Stimulated activated CD8-positive, alpha-beta memory T cell treated with anti-CD3 and anti-CD28 coated beads, Interleukin-4, amount 100 ng/mL, for 1 hour (primary cell): ENCODE measurements at places on chromosomes 5 and 9.

- no peak for DNase-seq
Measured at GRCh38 chr5:36777105-36777757, 99.3 kb upstream of the NIPBL start.

GRCh38 chr9:127697575-127697974 is 9.2 kb upstream of the CFAP157 start:
- DNase-seq: no peak

GRCh38 chr9:72997387-72997995 is 44.6 kb upstream of the ALDH1A1 start:
- no peak for DNase-seq

- no peak for DNase-seq
Measured at GRCh38 chr5:147339313-147339712, 104.5 kb downstream of the STK32A start.

DNA sequence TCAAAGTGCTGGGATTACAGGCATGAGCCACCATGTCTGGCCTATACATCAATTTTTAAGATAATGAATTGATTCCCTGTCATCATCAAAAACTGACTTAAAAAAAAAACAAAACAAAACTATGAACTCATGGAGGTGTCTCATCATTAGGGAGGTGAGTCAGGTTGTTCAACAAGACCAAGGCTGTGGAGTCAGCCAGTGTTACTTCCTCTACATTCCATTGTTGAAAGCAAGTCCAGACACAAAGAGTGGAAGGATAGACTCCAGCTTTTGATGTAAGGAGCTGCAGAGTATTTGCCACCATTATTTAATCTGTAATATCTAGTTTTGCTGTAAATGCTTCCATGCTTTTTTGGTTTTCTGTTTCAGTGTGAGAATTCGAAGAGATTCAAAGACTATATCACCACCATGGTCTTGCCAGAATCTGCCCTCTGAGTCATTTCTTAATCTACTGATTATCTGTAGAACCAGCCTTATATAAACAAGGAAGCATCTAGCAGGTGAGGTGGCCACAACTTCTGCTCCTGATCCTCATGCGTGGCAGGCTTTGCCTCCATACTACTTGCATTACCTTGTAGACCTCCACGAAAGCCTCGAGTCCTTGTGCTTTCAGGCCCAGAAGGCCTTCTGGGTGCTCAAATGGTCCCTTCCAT is 156.1 kb downstream of the FGF1 start:
- no peak for DNase-seq

DNA sequence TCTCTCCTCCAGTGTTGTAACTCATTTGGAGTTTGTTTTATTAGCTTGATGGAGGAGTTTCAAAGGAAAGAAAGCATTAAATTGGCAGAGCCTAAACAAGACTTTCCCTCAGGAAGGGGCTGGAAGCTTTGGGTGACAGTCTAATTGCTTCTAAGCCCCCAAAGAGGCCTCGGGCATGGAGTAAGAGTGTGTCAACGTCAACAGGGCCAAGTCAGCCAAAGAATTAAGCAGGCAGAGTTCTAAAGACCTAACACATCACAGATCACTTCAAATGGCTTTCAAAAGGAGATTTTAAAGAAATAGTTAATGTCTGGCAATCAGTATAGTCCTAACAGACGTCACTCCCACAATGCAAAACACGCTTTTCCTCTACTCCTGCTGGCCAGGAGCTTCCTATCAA is 234.5 kb downstream of the EFNA5 start:
- no peak for DNase-seq

DNA sequence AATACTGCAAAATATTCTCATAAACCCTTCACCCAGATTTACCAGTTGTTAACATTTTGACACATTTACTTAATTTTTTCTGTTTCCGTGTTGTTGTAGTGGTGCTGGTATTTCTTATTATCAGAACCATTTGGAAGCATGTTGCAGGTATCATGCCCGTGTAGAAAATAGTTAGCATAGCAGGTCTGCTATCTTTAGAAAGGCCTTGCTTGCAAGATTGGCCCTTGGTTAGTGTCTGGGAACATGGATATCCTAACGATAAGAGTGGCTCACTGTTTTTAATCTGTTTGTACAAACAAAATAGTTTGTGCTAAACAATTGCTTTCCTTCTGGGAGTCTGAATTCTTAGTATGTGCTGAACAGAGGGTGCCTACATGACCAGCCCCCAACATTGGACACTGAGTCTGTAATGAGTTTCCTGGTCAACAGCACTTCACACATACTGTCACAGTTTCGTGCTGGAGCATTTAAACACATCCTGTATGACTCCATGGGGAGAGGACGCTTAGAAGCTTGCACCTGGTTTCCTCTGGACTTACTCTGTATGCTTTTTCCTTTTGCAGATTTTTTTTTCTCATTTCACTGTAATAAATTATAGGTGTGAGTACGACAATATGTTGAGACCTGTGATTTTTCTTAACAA is 66.9 kb downstream of the MAN2A1 start:
- no peak for DNase-seq

DNA sequence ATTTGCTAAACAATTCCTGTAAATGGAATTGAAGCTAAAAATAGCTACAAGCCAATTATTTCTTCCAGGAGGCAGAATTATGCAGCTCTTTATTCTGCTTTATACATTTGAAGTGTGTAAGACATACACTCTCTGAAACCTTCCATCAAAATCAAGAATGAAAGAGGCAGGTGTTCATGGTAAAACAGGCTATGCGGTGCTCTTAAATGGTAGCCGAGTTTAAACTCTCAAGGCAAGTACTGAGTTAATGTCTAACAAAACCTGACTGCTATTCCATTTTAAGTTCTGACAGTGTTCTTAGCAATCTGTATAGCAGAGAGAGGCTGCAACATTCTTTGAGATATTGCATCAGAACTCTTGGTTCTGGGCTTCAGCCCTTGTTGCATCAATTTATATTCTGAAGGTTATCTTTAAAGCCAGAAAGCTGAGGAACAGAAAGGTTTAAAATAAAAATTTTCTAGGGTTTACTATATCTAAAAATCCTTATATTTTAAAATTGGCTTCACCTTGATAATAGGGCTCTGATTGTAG is 248.3 kb upstream of the CCNG1 start:
- DNase-seq: no peak

DNA sequence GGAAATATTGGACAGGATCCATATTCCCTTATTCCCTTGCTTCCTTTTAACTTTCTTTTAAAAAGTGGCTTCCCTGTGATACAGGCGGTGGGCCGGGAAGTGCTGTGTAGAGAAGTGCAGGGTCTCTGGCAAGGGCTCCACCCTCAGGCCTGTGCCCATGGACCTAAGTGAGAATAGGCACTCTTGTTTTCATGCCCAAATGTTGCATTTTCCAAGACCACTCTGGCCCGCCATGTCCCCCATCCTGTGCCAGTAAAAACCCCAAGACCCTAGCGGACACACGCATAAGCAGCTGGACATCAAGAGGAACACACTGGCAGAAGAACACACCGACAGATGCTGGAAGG is 193.4 kb downstream of the FBXL7 start:
- DNase-seq: no peak

DNA sequence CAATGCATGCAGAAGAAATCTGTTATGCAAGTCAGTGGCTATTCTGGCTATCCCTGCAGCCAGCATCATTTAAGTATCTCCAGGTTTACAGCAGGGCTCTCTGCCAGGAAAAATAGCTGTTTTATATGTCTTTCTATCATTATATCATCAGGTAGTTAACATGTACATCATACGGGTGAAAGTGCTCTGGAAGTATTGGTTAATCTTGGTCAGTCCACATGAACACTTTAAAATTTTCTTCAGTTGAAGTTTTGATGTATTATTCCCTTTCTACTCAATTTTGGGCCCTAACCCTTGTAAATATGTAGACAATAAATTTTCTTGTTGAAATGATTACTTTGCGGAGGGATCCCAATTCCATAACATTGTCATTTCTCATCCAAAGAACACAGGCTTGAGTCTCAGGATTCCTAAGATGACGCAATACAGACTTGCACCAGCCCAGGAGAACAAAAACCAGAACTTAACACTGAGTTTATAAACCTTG is 67.5 kb downstream of the SEMA6A start:
- no peak for DNase-seq

DNA sequence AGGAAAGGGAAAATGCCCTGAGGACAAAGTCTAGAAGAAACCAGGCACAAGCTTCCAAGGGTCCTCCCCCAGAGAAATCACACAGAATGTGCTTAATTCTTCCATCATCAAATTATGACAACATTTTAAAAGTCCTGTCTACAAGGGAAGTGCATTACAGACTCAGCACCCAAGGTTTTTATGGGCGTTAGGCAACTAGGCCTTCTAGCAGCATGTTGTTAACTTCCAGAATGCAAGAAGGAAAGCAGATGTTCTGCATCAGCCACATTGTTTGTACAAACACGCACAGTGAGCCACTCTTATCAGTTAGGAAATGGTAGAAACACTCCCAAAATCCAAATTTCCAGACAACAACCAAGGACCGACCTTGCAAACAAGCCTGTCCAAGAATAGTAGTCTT is 26.5 kb downstream of the SMC5 start:
- DNase-seq: no peak

DNA sequence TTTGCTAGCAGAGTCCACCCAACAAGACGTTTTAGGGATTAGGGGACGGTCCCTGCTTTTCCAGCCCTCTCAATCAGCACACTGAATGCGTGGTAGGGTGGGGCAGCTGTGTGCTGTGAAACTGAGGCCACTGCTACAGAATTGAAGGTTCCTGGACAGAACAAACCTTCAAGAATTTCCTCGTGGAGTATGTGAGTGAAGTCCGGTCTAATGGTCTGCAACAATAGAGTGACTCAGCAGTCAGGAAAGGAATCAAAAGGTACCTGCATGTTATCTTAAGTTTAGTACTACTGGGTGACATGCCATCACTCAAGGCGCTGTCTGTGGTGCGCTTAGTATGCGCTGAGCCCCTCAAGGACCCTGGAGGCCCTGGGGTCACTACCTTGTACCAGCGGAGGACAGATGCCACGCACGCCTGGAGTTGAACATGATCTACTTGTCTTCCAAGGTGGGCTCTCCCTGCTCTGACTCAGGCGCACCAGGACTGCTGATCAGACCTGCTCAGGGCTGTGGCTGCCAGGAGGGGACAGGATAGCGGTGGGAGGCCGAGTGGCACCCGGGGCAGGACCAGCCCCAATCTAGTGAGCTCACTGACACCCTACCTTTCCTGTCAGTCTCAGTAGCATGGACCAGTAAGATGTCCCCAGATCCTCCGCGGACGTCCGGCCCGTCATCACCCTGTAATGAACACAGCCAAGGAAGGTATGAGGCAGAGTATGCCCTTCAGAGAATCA is 50.5 kb downstream of the PRRT1B start:
- DNase-seq: no peak

DNA sequence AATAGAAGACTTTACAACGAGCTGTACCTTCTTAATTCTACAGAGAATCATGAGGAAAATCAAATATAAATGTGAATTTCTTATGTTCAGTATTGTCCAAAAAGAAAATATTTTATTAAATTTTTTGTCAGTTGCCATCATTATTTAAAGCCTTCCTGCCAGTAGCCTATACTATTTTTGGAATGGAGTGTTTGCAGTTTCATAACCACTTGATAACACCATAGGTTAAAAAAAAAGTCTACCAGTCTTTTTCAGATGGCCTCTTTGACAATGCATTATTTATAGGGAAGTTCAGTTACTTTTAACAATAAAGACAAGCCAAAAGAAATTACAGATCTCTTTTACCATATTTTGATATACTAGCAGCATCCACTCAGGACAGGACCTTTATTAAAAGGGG is 80.3 kb upstream of the CCDC152 start:
- no peak for DNase-seq

- DNase-seq: no peak
Measured at GRCh38 chr9:127903557-127904475, 4.4 kb upstream of the ST6GALNAC6 start.
